Left colon (tissue), 2 donors: ENCODE measurements at places on chromosomes 6 and 20.

DNA sequence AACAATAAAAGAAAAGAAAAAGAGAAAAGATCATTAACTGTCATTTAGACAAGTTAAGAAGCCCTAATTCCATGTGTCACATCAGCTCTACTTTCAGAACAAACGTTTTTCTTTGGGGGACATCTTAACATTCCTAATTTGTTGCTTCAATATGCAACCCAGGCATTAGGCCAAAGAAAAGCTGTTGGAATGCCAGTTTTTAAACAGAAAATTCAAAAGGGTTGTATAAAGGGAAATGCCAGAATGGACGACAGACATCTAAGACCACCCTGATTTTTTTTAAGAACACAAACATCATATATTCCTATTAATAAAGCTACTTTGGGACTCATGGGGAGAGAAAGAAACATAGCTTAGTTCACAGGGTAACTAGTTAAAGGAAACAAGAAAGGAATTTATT, 315.0 kb downstream of the GMDS start:
- DNase-seq = no peak

GRCh38 chr6:118893064-118893806, 717 bp upstream of the ASF1A start:
- DNase-seq = peak; percentile 38

DNA sequence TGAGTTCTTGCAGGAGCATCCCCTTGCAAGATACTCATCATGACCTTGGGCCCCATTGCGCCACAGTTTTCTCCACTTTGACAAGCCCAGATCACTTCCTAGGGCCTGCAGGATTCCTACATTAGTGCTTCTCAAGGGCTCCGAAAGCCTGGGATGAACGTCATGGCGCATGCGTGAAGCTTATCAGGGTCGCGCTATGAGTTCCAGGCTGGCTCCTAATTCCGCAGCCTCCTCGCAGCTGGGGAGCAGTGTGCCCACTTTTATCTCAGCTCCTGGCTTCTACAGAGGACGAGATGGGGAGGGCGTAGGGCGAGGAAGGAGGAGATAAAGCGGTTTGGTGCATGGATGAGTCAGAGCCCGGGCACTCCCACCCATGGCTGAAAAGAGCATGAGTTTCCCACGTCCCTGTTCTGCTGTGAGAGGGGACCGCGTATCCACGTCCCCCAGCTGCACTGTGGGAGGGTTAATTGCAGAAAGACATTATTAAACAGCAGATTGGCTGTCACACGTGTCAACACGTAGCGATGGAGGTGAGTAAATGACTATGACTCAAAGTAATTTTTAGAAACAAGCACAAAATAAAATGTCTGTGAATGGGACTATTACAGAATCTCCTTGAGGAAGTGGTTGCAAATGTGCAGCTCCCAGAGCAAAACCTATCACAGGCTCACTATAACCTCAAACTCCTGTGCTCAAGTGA, 72.9 kb upstream of the DSP start:
- no peak for DNase-seq

GRCh38 chr6:145339089-145339488, 396.2 kb downstream of the EPM2A start:
- no peak for DNase-seq

DNA sequence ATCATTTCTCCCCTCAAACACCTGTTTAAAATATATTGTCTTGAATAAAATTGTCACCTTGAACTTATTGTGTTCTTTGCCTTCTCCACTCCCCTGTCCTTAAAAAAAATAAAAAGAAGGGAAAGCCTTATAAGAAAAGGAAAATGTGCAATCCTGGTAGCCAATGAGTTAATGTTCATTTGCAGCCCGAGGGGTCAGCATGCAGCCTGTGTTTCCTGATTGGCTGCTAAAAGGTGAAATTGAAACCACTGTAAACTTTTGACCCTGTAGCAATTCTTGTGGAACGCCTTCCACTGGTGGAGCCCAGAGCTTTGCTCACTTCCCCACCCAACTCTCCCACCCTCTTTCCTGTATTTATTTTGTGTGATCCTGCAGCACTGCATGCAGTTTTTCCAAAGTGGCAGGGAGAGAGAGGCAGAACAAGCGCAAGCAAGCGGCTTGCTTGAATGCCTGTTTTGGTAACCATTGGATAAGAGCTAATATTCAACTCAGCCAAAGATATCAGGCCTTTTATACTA, 74.9 kb downstream of the NCOA3 start:
- peak; percentile 55 for DNase-seq

GRCh38 chr6:79208816-79209215, 25.7 kb downstream of the HMGN3 start:
- no peak for DNase-seq

DNA sequence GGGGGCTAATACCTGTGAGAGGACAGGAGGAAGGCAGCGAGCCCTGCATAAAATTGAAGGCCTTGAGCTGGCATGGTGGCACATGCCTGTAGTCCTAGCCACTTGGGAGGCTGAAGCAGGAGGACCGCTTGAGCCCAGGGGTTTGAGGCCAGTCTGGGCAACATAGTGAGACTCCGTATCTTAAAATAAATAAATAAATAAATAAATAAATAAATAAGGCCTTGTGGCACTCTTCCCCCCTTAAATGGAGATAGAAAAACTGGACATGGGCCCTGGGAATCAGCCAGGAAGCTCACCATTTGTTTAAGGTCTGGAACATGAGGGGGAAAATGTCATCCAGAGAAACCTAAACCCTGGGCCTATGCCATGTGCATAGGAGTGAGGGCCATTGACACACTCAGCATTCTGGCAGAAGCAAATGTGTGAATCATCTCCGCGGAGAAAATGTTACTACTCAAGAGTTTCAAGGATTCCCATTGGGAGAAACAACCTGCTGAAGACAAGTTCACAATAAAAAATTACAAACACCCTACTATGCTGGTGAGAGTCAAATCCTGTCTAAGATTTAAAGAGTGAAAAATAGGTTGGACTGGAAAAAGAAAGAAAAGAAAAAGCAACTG, 51.9 kb upstream of the UBR2 start:
- no peak for DNase-seq

DNA sequence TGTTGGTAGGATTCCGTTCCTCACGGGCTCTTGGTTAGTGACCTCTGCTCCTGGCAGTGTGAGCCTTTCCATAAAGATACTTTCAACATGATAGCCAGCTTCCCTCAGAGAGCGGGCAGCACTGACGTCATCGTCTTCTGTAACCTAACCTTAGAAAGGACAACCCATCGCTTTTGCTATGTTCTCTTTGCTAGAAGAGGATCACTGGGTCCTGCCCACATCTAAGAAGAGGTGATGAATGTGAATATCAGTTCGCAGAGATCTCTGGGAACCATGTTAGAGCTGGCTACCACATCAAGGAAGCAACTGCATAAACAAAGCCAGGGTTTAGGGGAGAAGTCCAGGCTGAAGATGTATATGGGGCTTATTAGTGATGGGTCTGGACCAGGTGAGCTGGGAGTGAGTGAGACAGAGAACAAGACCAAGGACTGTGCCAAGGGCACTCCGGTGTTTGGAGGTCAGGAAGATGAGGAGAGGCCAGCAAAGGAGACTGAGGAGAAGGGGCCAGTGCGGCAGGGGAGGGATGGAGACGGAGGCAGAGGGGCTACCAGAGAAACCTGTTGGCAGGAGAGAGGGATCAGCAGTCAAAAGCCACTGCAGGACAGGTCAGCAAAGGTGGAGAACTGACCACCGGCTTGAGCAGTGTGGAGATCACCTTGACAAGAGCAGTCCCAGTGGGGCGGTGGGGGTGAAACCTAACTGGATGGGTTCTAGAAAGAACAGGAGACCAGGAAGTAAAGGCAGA, 39.7 kb downstream of the PIM1 start:
- DNase-seq = no peak

DNA sequence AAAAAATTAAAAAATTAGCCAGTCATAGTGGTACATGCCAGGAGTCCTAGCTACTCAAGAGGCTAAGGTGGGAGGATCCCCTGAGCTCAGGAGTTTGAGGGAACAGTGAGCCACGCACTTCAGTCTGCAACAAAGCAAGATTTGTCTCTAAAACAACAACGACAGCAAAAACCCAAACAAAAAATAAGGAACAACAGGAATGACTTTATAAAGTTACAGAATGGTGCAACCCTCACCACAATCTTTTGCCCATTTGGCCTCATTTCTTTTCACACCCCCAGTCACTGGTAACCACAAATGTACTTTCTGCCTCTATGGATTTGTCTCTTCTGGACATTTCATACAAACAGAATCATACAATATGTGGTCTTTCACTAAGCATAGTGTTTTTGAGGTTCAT, 16.7 kb upstream of the ZFAND3 start:
- no peak for DNase-seq

DNA sequence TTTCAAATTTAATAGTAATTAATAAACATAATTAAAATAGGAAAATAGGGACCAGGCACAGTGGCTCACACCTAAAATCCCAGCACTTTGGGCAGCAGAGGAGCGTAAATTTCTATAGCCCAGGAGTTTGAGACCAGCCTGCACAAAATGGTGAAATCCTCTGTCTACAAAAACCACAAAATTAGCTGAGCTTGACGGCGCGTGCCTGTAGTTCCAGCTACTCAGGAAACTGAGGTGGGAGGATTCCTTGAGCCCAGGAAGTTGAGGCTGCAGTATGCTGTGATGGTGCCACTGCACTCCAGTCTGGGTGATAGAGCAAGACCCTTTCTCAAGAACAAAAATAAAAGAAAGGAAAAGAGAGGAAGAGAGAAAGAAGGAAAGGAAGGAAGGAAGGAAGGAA, 1387.0 kb upstream of the ADGRB3 start:
- DNase-seq = no peak

GRCh38 chr6:40520678-40521077, 66.5 kb downstream of the LRFN2 start:
- DNase-seq = no peak

- DNase-seq = no peak
Observed at GRCh38 chr6:33705268-33705885, 6.1 kb downstream of the UQCC2 start.

DNA sequence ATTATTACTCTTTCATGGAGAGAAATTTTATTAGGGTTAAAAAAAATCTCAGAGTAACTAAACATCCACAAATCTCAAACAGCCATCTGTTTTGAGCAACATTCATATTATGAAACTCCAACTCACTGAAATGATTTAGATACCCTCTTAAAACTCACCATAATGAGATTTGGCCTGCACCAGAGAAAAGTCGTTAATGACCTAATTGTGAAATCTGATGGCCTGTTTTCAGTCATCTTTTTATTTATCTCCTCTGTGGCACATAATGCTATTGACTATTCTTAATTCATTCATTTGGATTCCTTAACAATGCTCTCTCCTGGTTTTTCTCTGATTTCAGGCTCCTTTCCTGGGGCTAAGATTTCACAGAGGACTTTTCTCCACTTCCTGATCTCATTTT, 192.7 kb downstream of the RNF144B start:
- no peak for DNase-seq

GRCh38 chr6:92700411-92700810, 718.9 kb downstream of the EPHA7 start:
- DNase-seq = no peak

DNA sequence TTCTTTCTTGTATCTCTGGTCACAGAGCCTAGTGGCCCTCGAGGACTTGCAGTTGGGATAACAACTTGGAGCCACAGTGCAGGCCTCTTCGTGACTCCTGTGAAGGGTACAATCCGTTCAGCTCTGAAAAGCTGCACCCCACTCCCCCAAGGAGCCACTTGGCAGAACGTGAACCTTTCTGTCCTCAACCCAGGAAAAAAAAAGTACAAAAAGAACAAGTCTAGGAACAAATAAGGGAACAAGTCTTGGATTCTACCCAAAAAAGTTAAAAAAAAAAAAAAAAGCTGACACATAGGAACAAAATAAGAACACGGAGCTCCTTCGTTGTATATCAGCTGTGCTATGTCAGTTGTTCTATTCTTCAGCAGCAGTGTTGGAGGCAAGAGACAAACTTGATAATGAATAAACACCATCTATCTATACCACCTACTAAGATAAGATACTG, 77.9 kb upstream of the TULP1 start:
- DNase-seq = peak; percentile 70

DNA sequence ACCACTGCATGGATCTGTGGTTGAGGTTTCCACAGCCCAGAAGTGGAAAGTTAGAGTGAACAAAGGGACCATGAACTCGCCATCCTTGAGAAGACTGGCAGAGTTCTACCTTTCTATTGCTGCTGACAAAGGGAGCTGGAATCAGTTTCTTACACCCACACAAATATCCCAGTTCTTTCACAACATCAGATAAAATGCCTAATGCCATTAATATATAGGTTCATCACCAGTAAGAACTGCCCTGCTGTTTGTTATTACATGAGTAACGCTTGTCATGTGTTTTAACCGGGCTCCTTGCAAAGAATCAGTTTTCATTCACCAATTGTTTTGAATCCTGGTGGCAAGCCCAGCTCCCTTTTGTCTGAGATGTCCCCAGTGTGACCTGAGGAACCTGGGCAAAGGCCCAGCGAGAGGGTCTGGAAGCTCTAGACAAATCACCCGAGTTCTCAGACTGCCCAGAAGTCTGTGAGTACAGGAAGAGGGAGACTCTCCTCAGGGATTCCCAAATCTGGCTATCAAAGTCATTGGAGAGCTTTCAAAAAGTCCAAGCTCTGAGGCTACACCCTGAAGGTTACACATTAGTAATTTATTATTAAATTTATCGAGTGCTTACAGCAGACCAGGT, 7.5 kb upstream of the CD164 start:
- DNase-seq = no peak

GRCh38 chr6:144637541-144637940, 352.4 kb downstream of the UTRN start:
- no peak for DNase-seq

DNA sequence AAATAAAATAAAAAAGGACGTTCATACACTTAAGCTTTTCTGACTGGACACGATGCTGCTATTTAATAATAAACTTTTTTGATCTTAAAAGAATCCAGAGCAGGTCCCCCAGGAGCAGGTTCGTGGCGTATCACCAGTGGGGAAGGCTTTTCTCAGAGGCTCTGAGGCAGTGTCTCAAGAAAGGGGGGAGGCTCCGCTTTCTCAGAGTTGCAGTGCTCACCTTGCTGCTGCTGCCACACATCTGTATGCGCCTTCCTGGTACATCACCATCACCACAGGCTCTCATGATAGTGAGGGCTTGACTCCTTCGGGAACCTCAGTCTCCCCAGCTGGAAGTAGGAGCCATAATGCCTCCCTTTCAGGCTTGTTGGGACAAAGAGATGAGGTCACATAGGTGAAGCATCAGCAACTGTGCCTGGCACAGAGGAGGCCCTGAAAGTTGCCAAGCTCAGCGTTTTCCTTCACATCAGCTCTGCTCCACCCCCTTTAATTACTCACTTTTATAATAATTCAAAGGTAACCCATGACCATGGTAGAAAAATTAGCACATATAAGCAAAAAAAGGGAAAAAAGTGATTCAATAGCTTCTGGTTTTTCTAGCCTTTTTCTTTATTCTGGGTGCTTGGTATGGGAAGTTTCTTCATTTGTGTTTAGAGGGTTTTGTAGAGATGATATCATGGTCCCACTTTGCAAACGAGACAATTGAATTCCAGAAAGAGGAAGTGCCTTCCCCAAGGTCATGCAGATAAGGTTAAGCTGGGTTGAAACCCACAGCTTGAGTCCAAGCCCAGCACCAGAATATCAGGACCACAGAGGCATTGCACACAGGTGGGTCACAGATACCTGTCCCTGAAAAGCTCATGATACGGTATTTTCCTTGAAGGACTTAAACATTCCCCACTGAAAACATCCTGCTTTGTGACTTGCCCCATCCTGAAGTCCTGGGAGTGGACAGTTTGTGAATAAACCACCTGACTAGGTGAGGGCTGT, 24.5 kb downstream of the SRSF3 start:
- peak; percentile 17 for DNase-seq

- DNase-seq = no peak
Observed at GRCh38 chr6:104789770-104790190, 69.9 kb downstream of the HACE1 start.

- DNase-seq = peak; percentile 76
Observed at GRCh38 chr6:30684386-30685156, 1.9 kb downstream of the PPP1R18 start.
